ENCODE measurements at places on chromosomes 7 and 10.

DNA sequence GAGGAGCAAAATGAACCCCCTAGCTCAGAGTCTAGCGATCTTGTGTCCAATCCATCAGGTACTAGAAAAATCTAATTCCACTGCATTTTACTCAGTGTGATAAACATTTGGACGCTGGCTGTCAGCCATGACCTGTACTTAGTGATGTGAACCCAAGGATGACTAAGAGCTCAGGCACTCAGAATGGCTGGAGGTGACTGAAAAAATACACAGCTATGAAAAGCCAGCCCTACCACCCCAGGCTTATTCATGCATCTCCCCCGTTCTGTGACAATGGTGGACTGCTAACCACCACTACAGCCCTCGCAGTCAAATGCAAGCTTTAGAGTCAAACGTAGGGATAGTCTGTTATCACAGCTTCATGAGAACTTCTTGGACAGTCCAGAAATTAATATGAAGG, 14.9 kb downstream of the AFAP1L2 start:
- DNase-seq: no peak

GRCh38 chr7:18518555-18518954, 23.0 kb downstream of the HDAC9 start:
- DNase-seq: no peak

GRCh38 chr7:11592699-11593098, 239.3 kb downstream of the THSD7A start:
- no peak for DNase-seq

DNA sequence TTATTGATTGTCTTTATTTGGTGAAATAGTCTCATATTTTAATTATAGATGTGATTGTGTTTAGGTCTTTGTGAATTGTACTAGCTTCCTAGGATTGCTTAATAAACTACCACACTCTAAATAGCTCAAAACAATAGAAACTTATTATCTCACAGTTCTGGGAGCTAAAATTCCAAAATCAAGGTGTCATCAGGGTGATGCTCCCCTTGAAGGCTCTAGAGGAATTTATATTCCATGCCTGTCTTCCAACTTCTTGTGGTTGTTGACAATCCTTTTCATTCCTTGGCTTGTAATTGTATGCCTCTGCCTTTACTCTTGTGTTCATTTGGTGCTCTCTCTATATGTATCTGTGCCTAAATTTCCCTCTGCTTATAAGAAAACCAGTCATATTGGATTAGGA, 155.3 kb upstream of the AKR1E2 start:
- DNase-seq: no peak

DNA sequence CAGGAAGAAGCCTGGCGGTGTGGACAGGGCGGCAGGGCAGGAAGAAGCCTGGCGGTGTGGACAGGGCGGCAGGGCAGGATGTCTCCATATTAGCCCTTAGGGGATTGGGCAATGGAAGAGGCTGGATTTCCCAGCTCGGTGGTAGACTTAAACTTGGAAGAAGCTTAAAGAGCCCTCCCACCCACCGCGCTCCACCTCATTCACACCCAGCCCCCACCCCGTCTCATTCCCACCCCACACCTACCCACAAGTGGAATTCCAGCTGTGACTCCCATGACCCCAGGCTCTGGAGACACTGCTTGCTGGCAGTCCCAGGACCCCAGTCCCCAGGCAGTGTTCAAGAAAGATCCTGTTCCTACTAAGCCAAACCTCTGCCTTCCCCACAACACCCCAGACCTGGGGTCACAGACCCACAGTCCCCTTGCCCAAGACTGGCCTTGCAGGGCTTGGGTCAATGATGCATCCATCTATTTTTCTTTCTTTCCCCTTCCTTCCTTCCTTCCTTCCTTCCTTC, 34.0 kb downstream of the SPDYE6 start:
- peak; percentile 10 for DNase-seq

DNA sequence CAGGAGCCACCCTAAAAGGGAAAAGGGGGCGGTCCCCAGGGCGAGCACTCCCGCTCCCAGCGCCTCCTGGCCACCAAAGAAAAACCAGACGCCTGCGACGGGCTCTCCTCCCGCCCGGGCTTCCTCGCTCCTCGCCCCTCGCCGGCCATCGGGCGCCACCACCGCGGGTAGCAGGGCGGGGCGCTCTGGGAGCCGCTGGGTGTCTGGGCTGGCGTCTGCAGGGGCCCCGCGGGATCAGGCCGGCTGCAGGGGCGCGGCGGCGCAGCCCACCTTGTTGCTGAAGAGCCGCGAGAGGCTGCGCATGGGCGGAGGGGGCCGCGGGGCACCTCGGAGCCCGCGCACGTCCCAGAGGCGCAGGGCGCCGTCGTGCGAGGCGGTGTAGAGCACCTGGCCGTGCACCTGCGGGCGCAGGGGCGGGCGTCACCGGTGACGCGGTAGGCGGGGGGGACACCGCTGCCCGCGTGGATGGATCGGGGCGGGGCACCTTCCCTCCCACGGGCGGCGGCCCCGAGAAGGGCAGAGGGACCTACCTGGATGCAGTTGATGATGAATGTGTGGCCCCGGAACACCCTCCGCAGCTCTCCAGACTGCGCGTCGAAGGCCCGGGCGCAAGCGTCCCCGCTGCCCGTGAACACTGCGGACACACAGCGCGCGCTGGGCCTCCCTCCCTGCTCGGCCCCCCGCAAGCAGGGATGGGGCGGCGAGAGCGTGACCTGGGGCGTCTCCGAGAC, 28.3 kb downstream of the WDR86 start:
- peak; percentile 46 for DNase-seq

GRCh38 chr10:124006526-124006925, 86.9 kb downstream of the CHST15 start:
- no peak for DNase-seq

DNA sequence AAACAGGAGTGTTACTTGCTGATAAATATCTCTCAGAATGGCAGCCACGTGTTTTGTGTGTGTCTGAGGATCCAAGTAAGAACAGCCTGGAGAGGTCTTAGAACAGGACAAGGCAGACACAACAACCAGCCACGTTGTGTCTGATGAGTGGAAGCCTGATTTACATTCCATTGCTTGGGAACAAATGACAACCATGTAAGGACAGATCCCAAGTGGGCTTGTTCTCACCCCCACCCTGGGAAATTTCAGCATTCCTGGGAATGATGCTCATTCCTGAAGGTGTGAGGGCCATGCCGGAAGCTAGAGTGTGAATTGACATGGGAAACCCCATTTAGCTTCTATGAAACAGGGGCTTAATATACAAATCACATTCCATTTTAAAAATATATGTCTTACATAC, 35.9 kb downstream of the IL6 start:
- no peak for DNase-seq

DNA sequence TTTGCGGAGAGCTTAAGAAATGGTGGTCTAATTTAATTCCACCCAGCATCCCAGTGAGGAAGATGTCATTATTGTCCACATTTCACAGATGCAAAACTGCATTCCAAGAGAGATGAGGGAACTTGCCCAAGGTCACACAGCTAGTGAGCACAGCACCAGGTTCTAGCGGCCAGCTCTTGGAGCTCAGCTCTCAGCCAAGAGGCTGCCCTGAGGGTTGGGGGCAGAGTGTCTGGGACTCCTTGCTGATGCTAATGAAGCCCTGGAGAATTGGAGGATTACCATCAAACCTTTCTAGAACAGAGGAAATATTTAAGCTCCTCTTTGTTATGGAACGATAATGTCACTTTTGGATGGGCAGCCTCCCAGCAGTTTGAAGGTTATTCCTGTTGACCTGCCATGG, 48.0 kb downstream of the PLPP4 start:
- no peak for DNase-seq

DNA sequence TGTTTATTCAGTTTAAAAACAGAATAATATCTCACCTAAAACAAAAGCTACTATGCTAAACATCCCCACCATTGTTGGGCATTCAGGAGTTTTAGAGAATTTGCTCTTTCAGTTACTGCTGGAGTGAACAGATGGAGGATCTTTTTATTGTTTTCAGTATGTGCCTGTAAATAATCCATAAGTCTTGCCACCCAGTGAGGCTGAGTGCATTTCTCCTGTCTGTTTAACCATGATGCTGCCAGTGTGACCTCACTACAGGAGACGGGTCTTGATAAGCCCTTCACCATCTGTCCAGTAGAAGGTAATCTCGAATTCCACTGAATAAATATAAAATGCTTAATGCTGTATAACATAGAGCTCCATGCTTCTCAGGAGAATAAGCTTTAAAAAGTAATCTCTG, 430.9 kb downstream of the POM121L12 start:
- no peak for DNase-seq

- DNase-seq: no peak
Measured at GRCh38 chr10:132164761-132165278, 21.9 kb upstream of the DPYSL4 start.

GRCh38 chr10:104122225-104123107, 495 bp downstream of the SFR1 start:
- no peak for DNase-seq

DNA sequence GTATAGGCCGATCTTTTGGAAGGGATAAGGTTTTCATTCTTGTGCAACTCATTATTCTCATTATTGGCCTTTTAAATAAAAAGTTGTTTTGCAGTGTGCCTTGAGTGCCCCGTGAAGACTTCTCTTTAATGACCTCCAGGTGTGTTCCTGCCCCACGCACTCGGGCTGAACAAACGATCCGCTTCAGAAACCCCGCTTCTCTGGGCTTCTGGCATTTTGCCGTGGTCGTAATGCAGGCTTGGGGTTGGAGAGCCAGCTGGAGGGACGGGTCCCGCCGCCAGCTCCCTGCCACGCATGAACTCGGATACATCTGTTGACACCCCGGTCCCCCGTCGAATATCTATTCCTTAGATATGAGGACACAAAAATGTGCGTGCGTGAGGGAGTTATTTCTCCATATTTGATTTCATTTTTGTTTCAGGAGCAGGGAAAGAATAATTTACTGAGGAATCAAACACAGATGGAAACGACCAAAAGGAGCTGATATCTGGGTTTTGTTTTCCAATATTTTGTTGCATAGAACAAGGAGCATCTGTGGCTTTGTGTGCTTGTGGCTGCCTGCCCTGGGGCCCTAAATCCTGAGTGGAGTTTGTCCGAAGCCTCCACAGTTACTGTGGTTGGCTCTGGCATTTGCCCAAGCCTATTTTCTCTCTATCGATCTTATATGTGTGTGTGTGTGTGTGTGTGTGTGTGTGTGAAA, 17.0 kb upstream of the TTYH3 start:
- DNase-seq: no peak

Measured in D721Med (cell line).